ENCODE measurements at places on chromosomes 11 and 22. TPM values are rescaled to one million over a fixed set of nuclear protein-coding genes. Genes with fewer than 3 reads are reported as not detected.

- DNase-seq = no peak
Observed at GRCh38 chr11:134856056-134856971, 444.3 kb upstream of the B3GAT1 start.

- DNase-seq = no peak
Observed at GRCh38 chr22:17087498-17088131, 2.8 kb downstream of the IL17RA start.

OR51B5 gene
- 0.56 TPM for polyA plus RNA-seq

- DNase-seq = no peak
Observed at GRCh38 chr22:19115628-19116027, 6.6 kb downstream of the DGCR2 start.

GRCh38 chr22:41280065-41280464, 5.9 kb downstream of the RANGAP1 start:
- no peak for DNase-seq

PGGHG gene
- polyA plus RNA-seq = 18.4 TPM

DNA sequence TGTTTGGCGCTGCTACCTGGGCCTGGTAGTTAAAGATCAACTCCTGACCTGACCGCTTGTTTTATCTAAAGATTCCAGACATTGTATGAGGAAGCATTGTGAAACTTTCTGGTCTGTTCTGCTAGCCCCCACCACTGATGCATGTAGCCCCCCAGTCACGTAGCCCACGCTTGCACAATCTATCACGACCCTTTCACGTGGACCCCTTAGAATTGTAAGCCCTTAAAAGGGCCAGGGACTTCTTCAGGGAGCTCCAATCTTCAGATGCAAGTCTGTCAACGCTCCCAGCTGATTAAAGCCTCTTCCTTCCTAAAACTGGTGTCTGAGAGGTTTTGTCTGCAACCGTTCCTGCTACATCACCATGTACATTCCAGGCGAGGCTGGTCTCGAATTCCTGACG, 15.0 kb downstream of the APOBEC3F start:
- DNase-seq = no peak

Data from right renal pelvis (tissue), 4 donors.